ENCODE measurements at places on chromosomes 7 and 10. TPM values are rescaled to one million over a fixed set of nuclear protein-coding genes. Genes with fewer than 3 reads are reported as not detected.
A peak's percentile ranks its signal among the peaks of the same experiment; 100 is the strongest.

DNA sequence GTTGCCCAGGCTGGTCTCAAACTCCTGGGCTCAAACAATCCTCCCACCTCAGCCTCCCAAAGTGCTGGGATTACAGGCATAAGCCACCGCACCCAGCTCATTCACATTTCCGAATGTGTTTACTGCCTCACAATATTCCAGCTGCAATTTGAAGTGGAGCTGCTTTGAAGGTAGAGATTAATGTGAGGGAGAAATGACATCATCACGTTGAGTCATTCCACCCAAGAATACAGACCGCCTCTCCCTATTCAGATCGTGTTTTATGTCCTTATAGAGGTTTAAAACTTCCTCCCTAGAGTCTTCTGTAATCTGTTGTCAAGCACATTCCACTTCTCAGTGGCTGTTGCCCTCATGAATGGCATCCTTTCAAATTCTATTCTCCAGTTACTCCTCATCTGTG lies 100.4 kb upstream of the PDGFA start:
- DNase-seq = no peak

Gene SPDYE9
- 3.7 TPM for polyA plus RNA-seq

GRCh38 chr10:63585041-63585440 lies 63.8 kb downstream of the REEP3 start:
- DNase-seq = no peak

- DNase-seq = peak; percentile 30
These were observed 598 bp downstream of the VIPR2 start for GRCh38 chr7:159143780-159144757.

DNA sequence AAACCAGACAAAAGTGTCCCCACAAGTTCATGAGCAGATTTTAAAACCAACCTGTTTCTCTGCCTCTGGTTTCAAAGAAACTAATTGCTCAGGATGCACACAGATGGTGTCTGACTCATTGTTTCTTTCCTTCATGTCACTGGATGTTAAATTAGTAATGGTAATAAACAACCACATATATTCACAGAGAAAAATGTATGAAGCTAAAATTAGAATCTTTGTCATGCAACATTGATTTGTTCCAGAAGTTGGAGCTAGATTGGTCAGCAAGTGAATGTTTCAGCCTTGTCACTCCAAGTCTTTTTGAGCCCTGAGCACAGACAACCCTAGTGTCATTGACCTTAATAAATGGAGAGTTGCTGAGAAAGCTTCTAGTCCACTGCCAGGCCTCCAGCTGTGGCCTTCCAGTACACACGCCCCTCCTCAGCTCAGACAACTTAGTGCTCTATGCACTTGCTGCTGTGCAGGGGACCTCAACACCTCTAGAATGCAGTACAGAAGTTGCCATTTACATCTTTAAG lies 175.9 kb downstream of the CCDC71L start:
- no peak for DNase-seq

Gene ST8SIA6
- polyA plus RNA-seq = 0.84 TPM

- no peak for DNase-seq
These were observed 85.1 kb upstream of the PPIF start for GRCh38 chr10:79262131-79262530.

DNA sequence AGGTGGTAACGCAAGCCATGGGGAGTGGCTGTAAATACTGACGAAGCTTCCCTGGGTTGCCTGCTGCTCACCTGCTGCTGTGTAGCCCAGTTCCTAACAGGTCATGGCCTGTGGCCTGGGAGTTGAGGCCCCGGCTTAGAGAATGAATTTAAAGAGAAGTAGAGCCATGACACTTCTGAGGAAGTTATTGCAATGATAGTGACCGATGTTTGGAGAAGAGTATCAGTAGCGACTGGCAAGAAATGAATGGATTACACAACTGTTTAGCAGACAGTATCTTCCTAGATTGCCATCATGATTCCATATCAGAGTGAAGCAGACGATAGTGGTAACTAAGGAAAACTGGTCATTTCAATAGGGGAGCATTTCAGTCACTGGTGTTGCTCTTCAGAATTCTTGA lies 249.6 kb downstream of the PLXDC2 start:
- no peak for DNase-seq

- no peak for DNase-seq
These were observed 336.8 kb downstream of the GPR37 start for GRCh38 chr7:124428781-124429180.

Gene ACBD7
- polyA plus RNA-seq = 5.6 TPM

Gene PDE1C
- polyA plus RNA-seq = 9.5 TPM

Gene EGR2
- 8.8 TPM for polyA plus RNA-seq

GRCh38 chr7:16345979-16346958 lies 75.1 kb downstream of the CRPPA start:
- no peak for DNase-seq

DNA sequence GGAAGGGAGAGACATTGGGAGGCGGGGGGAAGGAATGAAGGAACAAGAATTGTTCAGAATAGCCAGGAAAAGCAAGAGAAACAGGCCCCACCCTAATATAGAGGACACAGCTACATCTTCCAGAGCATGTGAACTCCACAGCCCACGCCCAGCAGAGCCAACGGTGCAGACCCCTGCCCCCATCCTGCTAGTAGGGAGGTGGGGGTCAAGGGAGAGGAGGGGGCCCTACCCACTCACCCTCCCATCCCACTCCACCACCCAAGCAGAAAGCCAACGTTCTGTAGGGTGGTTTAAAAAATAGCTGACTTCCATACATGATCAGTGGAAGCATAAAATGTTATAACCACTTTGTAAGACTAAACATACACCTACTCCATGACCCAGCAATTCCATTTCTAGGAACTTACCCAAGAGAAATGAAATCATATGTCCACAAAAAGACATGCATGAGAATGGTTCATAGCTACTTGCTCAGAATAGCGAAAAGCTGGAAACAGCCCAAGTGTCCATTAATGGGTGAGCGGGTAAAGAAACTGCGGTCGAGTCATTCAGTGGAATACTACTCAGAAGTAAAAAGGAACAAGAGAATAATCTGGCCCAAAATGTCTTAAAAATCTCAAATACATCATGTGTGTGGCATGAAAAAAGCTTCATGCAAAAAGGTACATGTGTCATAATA lies 31.8 kb downstream of the CTBP2 start:
- DNase-seq = no peak

- no peak for DNase-seq
These were observed 27.1 kb downstream of the VIPR2 start for GRCh38 chr7:159117366-159118196.

Gene MOSPD3
- 62.8 TPM for polyA plus RNA-seq

GRCh38 chr10:118562851-118563250 lies 32.6 kb downstream of the PRLHR start:
- no peak for DNase-seq

Gene CRHR2
- polyA plus RNA-seq = 1.3 TPM

GRCh38 chr7:157032644-157033482 lies 22.4 kb upstream of the MNX1 start:
- DNase-seq = no peak

Gene HOXA4
- 3.3 TPM for polyA plus RNA-seq

Gene NKX2-3
- polyA plus RNA-seq = 0.16 TPM

Gene RRP12
- 38.1 TPM for polyA plus RNA-seq

Gene CYP17A1
- 146 TPM for polyA plus RNA-seq

DNA sequence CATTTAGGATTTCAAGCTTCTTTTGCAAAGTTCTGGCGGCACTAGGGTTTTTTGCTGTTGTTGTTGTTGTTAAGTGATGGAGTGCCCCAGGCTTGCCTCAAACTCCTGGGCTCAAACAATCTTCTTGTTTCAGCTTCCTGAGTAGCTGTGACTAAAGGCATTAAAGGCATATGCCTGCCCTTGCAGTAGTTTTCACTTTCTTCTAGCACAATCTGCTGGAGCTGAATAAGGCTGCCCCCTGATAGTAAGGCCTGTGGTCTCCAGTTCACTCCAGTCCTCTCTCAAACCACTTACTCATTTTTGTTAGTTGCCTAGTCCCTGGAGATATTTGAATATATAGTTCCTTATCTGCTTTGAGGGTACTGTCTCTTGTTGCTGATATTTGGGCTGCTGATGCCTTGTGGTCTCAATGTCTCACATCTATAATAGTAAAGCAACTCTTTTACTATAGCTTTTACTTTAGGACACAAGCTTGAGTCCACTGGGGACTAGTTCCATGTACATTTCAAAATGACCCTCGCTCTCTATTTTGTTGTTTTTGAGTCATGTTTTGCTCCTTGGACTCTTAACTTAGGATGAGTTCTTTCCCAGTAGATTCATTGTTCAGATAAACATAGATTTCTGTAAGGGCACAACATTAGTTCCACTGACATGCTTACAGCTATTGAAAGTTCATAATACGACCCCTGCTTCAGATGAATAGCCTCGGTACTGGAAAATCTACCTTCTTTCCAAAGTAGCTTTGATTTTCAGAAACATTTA lies 25.5 kb downstream of the PHF14 start:
- DNase-seq = no peak

- DNase-seq = no peak
These were observed 25.7 kb downstream of the C10orf71 start for GRCh38 chr10:49324711-49325110.

- peak; percentile 70 for DNase-seq
These were observed at the start of gene ACTA2 for GRCh38 chr10:88952647-88953111. Gene ACTA2 (minus strand): TSS chr10:88952773. CDS start chr10:88948930, 3,843 bp downstream.

Gene PAX4
- polyA plus RNA-seq = 0.95 TPM

DNA sequence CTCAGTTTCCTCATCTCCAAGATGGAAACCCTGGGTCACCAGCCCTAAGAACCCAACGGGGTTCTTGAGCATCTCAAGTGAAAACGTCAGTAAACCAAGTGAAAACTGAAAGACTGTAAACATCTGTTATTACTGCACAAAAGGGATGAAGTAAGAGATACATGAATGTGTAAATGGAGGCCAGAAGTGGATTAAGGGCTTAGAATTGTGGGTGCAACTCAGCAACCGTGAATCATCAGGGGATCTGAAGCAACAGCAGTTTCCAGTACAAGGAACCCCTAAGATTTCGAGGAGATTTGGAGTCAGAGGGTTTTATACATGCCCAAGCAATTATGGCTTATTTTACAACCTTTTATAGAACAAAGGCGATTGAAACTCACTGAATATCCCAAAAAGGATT lies 95.7 kb upstream of the SVIL start:
- DNase-seq = no peak

- DNase-seq = no peak
These were observed 69.4 kb downstream of the CCSER2 start for GRCh38 chr10:84397735-84398144.

DNA sequence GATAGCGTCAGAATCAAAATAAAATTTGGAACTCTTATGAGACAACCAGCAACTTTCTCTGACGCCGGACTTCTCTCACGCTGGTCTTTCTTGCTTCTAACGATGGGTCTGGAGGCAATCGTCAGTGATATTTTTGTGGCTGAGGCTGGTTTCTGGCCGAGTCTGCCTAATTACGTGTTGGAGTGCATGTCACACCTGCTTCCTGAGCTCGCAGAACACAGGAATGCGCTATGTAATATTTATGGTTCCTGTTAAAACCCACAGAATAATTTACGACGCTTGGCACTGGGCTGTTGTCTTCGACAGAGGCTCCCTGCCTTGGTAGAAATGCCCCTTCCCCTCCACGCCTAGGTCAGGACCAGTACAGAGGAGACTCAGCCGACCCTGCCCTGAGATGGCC lies 64.9 kb downstream of the NPTX2 start:
- no peak for DNase-seq

- no peak for DNase-seq
These were observed 157.3 kb downstream of the CACNA2D1 start for GRCh38 chr7:82286096-82286797.

Gene DKK1
- 0.69 TPM for polyA plus RNA-seq

Gene HMX3
- polyA plus RNA-seq = not detected

Gene SEM1
- polyA plus RNA-seq = 267 TPM

- DNase-seq = no peak
These were observed 6.4 kb upstream of the MSS51 start for GRCh38 chr10:73439605-73440312.

Gene FXYD4
- polyA plus RNA-seq = 2.6 TPM

Gene TLX1
- 0.44 TPM for polyA plus RNA-seq

DNA sequence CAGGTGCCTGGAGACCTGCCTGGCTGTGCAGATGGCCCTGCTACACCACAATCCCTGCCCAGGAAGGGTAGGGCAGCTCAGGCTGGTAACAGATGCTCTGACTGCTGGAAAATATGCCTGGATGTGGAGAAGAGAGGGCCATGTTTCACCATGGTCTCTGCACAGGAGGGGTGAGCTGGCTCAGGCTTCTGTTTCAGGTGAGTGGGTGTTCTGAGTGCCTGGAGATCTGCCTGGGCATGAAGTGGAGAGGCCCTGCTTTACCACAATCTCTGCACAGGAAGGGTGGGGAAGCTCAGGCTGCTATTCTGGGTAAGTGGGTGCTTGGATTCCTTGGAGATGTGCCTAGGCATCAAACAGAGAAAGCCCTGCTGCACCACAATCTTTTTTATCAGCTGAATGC lies 350.1 kb downstream of the KIF20B start:
- no peak for DNase-seq

- no peak for DNase-seq
These were observed 86.0 kb downstream of the AKR1D1 start for GRCh38 chr7:138162236-138162635.

Gene CLRN3
- polyA plus RNA-seq = not detected

DNA sequence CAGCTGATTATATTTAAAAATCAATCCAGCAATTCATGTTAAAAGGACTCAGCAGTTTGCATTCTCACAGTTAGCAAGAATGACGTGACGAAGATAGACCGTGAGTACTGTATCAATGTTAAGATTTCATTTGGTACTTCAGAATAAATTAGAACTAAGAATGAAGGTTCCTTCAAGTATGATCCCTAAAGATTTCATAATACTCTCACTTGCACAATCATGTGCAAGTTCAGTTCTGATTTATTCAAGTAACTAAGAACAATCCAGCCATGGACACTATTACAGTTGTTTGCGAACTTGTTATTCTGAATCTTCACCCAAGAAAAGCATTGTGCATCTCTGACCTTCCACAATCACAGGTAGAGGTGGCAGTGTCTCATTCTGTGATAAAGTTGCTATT lies 7.7 kb downstream of the RHEB start:
- no peak for DNase-seq

DNA sequence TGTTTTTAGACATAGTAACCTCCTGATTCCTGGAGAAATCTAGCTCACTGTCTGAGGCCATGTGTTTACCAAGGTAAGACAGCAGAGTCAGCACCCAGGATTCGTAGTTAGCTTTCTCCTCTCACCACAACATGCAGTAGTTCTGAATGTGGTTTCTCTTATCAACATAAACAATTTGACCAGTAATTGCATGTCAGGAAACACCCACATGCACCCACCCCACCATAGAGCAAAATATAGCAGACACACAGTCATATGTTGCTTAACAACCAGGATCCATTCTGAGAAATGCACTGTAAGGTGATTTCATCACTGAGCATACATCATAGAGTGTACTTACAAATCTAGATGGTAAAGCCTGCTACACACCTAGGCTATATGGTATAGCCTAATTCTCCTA lies 1004.0 kb downstream of the ANKRD7 start:
- no peak for DNase-seq

Gene NCF1
- polyA plus RNA-seq = 8.3 TPM

All from testis (tissue), 5 donors.